ENCODE measurements at places on chromosomes 12 and 14. TPM values are rescaled to one million over a fixed set of nuclear protein-coding genes. Genes with fewer than 3 reads are reported as not detected.

FITM1 gene
- not detected for total RNA-seq

OR4Q2 gene
- not detected for total RNA-seq

MIA2 gene
- 12.9 TPM for total RNA-seq

SLC22A17 gene
- 5.7 TPM for total RNA-seq

SLC41A2 gene
- total RNA-seq = 14.3 TPM

SPX gene
- not detected for total RNA-seq

PTPRO gene
- not detected for total RNA-seq

KRT79 gene
- total RNA-seq = not detected

GPRC5D gene
- 0.11 TPM for total RNA-seq

TAS2R31 gene
- total RNA-seq = 3.2 TPM

BCDIN3D gene
- 3.1 TPM for total RNA-seq

PROX2 gene
- total RNA-seq = not detected

MYBPC1 gene
- not detected for total RNA-seq

SLC39A5 gene
- not detected for total RNA-seq

DHRS2 gene
- 0.07 TPM for total RNA-seq

LHX5 gene
- not detected for total RNA-seq

SENP1 gene
- 12.6 TPM for total RNA-seq

CFAP54 gene
- 26.2 TPM for total RNA-seq

ACACB gene
- 0.59 TPM for total RNA-seq

TRPV4 gene
- total RNA-seq = 0.92 TPM

PIWIL1 gene
- total RNA-seq = not detected

SLC5A8 gene
- total RNA-seq = not detected

FAM186B gene
- total RNA-seq = 0.13 TPM

RPS26 gene
- 101 TPM for total RNA-seq

MIP gene
- total RNA-seq = 0.07 TPM

GNG2 gene
- 0.20 TPM for total RNA-seq

KRT3 gene
- not detected for total RNA-seq

TAS2R50 gene
- 1.1 TPM for total RNA-seq

MGP gene
- total RNA-seq = 56.4 TPM
